ENCODE measurements at places on chromosomes 16 and 17. TPM values are rescaled to one million over a fixed set of nuclear protein-coding genes. Genes with fewer than 3 reads are reported as not detected.

CACNG5 gene
- total RNA-seq = not detected

YBX2 gene
- 0.37 TPM for total RNA-seq

SLFN11 gene
- total RNA-seq = 50.1 TPM

NPIPB13 gene
- 12.6 TPM for total RNA-seq

CCL14 gene
- not detected for total RNA-seq

DHRS7C gene
- total RNA-seq = not detected

PYY gene
- not detected for total RNA-seq

TPSD1 gene
- total RNA-seq = not detected

RNF167 gene
- 245 TPM for total RNA-seq

KCNH6 gene
- not detected for total RNA-seq

AATK gene
- total RNA-seq = 0.71 TPM

CNTNAP4 gene
- not detected for total RNA-seq

TMEM132E gene
- not detected for total RNA-seq

NPTX1 gene
- 18.9 TPM for total RNA-seq

TMC8 gene
- 258 TPM for total RNA-seq

KRTAP2-4 gene
- total RNA-seq = not detected

MYOCD gene
- total RNA-seq = not detected

DPEP3 gene
- not detected for total RNA-seq

CD300H gene
- total RNA-seq = not detected

OTOP2 gene
- not detected for total RNA-seq

ASGR2 gene
- total RNA-seq = not detected

TBC1D3K gene
- not detected for total RNA-seq

FGF11 gene
- 16.6 TPM for total RNA-seq

PABPN1L gene
- not detected for total RNA-seq

GPRC5B gene
- not detected for total RNA-seq

ATP2A1 gene
- total RNA-seq = 2.1 TPM

GJC1 gene
- total RNA-seq = 2.2 TPM

C16orf86 gene
- 2.5 TPM for total RNA-seq

CCL18 gene
- not detected for total RNA-seq

OR1A1 gene
- not detected for total RNA-seq

XYLT1 gene
- total RNA-seq = 59.4 TPM

CD300A gene
- total RNA-seq = 2.1 TPM

COX6A2 gene
- total RNA-seq = not detected

GNGT2 gene
- 45.4 TPM for total RNA-seq

MYH2 gene
- not detected for total RNA-seq

FOXF1 gene
- not detected for total RNA-seq

TCF25 gene
- total RNA-seq = 169 TPM

BCAS3 gene
- 16.3 TPM for total RNA-seq

CCL5 gene
- total RNA-seq = 275 TPM

ITGAD gene
- 0.68 TPM for total RNA-seq

NATD1 gene
- 1.1 TPM for total RNA-seq

TBL3 gene
- 37.6 TPM for total RNA-seq

RPL38 gene
- total RNA-seq = 1,020 TPM

HOXB3 gene
- 10.3 TPM for total RNA-seq

PRR29 gene
- total RNA-seq = 0.97 TPM

TNFAIP1 gene
- total RNA-seq = 19.7 TPM
